Epithelial cell of prostate (primary cell): ENCODE measurements at places on chromosomes 16 and 17.

DNA sequence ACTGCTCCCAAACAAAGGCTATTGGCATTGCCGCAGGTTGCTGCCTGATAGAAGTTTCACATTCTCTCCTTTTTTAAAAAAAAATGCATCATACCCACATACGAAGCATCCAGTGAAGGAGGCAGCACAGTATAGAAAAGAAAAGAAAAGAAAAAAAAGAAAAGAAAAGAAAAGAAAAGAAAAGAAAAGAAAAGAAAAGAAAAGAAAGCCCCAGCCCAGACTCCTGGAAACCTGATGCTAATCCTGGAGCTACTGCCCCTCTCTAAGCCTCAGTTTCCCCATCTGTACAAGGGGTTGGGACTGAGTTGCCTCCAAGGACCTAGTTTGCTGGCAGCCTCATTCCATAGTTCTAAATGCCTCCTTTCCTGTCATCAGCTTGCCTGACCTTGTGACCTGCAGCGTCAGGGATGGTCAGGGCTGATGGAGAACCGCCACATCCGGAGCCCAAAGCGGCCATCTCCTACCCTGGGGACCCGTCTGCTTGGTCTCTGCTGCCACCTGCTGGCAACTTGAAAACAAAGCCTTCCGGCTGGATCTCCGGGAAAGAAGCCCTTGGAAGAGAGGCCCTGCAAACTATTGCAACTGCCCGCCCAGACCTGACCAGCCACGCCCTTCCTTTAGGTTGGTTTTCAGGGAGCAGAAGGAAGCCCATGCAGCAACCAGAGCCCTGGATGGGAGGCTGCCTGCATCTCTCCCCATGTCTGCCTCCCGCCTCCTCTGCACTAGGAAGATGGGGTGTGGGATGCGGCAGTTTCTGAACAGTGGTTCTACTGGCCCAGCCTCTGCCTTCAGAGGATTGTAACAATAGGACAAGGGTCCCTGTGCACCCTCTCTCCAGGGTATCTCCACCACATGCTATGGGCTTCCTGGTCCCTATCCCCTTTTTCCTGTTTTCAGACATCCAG lies 13.0 kb downstream of the AIPL1 start:
- DNase-seq, result no peak

DNA sequence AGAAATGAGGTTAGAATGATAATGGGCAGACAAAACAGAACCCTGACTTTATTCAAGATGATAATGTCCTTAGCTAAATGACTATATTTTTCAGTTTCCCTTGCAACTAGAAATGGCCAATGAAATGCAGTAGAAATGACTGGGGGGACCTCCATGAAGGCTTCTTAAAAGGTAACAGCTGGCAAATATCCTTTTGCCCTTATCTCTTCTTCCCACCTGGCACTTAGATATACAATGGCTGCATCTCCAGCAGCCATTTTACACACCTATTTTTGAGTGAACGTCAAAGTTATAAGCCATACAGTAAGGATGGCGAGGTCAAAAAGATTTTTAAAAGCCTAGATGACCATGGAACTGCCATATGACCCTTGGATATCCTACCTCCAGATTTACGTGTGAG lies 39.9 kb downstream of the USP32 start:
- no peak for DNase-seq

DNA sequence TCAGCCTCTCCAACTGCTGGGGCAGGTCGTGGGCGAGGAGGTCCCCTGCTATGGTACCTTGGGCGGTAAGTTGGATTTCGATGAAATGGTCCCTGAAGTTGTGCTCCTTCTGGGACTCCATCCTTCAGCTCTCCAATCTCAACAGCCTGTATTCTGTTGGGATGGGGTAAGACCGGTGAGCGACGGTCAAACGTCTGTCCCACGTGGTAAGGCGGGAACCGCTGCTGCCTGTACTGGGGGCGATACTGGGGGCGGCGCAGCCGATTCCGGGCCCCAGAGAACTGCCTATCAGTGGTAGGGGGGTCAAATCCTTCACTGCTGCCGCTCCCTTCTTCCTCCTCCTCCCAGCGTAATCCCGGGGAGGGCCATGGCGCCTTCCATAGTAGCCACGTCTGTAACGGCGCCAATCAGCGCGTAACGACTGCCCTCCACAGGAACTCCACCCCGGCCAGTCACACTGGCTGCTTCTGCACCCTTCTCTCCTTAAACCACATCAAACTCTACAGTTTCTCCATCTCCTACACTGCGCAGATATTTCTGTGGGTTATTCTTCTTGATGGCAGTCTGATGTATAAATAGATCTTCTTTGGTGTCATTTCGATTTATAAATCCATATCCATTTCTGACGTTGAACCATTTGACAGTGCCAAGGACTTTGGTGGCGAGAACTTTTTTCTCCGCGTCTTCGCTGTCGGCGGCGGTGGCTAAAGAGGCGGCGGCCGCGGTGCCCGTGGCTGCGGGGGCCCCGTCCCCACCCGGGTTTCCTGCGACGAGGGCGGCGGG lies 41.1 kb downstream of the AHSP start:
- no peak for DNase-seq

DNA sequence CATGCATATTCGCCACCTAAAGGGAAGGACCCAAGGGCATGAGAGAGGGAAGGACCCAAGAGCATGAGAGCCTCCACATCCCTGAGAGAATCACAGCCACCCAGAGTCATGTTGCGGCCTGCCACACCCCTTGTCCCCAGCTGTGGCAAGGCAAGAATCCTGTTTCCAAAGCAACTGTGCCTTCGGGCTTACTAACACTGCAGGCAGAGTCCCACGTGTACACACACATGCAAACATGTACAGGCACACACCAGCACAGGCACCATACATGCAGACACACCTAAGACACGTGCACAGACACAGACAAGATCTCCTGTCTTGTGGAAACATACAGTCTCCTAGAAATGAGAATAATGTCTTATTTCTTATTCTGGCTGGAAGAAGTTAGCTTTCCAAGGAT lies 92.4 kb upstream of the CDYL2 start:
- peak; percentile 26 for DNase-seq

DNA sequence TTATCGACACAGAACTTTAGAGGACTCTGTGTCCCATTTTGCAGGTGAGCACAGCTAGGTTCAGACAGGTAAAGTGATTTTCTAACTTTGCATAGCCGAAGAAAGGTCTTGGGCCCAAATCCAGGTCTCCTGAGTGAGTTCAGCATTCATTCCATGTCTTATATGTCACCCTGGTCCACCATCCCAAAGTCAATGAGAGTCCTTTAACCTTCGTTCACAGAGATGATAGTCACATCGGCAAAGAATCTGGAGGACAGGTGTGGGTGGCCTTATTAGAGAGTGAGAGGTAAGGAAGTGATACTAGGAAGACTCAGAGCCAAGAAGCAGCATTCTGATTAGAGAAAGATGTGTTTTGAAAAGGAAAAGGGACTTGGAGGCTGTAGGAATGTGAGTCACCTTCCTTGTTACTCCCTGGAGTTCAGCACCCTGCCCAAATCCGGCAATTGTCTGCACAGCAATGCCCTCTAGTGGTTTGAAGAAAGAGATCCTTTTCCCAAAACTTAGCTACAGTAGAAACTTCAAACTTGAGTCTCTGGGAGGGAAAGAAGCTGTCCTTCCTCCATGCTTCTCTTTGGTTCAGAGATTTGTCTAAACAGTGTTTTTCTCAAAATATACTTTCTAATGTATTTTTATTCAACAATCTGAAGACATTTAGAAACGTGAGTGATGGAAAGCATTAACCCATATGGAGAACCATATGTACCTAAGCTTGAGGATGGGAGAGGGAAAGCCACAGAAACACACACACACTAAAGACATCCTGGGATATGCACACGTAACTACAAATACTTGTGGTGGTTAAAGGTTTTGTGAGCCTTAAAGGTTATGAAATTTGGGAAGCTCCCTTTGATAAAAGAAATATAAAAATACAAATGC lies 96.4 kb upstream of the SHISA6 start:
- peak; percentile 31 for DNase-seq

- no peak for DNase-seq
Measured at GRCh38 chr17:300881-301280, 51.7 kb downstream of the RPH3AL start.

GRCh38 chr17:6749519-6749918 lies 6.3 kb upstream of the XAF1 start:
- DNase-seq, result no peak

GRCh38 chr17:42111265-42111636 lies 1.3 kb downstream of the DHX58 start:
- DNase-seq, result no peak

DNA sequence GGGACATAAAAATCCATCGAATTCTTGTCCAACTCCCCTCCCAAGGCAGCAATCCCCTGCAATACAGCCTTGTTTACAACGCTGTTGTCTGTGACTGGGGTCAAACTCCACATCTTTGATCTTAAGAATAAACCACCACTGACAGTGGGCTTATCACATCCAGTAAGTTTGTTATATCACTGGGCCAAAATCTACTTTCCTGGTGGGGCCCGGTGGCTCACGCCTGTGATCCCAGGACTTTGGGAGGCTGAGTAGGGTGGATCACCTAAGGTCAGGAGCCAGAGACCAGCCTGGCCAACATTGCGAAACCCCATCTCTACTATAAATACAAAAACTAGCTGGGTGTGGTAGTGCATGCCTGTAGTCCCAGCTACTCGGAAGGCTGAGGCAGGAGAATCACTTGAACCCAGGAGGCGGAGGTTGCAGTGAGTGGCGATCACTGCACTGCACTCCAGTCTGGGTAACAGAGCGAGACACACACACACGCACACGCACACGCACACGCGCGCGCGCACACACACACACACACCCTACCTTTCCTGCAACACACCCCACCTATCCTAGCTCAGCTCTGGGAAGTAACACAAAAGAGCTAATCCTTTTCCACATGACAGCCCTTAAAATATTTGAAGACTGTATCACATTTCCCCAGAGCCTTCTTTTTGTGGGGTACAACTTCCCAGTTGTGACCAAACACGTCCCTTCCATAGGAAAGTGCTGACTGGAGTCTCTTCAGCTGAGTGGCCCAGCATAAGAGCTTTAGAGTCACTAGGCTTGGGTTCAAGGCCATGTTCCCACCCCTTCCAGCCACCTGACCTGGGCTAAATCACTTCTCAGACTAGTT lies 20.9 kb upstream of the ABCC1 start:
- no peak for DNase-seq

DNA sequence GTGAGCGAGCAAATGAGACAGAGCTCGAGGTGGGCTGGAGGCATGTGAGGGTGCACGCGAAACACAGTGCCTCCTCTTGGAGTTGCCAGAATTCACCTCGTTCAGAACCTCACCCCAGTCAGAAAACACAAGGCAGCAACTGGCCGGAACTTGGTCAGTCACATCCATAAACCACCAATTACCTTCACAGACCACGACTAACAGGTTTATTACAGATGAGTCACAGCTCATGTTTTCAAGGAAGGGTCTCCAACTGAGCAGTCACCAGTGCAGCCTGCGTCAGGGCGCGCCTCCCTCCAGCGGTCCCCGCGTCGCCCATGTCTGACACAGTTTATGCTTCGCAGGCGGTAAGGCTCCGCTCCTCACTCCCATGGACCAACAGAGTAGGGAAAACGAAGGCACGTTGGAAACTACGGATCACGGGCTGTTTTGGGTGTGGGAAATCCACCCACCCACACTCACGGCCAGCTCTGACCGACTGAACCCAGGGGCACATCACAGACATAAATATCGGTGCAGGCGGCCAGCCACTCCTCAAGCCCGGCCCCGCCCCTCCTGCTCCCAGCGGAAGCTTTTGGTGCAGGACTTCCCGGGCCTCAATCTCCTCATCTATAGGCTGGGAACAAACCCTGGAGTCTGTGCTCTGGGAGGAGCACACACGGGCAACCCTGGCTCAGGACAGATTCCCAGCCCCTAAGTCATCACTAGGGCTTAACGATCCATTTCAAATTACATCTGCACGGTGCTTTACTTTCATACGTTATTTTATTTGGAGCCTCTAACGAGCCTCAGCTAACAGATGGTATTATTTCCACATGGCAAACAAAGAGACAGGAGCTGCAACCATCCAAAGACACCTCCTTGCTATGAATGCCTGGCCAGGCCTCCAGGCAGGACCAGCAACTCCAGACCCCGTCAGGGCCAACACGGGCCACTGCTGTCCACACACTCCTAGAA lies 126.3 kb downstream of the ZNF778 start:
- no peak for DNase-seq

GRCh38 chr17:81514739-81515529 lies 2.3 kb upstream of the ACTG1 start:
- no peak for DNase-seq

- peak; percentile 85 for DNase-seq
Measured at GRCh38 chr17:78338486-78339259, 21.2 kb downstream of the SOCS3 start.

DNA sequence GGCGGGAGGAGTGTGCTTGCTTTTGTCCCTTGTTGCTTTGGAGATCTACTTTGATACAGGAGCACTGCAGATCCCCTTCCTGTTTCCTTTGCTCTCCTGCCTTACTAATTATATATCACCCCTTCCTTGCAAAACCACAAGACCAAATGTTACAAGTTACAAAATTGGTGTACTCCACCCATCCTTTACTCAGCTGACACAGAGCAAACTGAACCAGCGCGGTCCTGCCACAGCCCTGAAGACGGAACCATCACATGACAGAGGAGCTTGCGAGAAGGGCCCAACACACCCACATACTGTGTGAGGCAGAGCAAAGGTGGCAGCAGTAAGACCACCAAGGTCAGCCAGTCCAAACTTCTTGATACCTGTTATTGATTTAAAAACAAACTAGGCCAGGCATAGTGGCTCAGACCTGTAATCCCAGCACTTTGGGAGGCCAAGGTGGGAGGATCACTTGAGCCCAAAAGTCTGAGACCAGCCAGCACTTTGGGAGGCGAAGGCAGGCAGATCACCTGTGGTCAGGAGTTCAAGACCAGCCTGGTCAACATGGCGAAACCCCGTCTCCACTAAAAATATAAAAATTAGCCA lies 33.2 kb downstream of the CYTH1 start:
- peak; percentile 62 for DNase-seq

DNA sequence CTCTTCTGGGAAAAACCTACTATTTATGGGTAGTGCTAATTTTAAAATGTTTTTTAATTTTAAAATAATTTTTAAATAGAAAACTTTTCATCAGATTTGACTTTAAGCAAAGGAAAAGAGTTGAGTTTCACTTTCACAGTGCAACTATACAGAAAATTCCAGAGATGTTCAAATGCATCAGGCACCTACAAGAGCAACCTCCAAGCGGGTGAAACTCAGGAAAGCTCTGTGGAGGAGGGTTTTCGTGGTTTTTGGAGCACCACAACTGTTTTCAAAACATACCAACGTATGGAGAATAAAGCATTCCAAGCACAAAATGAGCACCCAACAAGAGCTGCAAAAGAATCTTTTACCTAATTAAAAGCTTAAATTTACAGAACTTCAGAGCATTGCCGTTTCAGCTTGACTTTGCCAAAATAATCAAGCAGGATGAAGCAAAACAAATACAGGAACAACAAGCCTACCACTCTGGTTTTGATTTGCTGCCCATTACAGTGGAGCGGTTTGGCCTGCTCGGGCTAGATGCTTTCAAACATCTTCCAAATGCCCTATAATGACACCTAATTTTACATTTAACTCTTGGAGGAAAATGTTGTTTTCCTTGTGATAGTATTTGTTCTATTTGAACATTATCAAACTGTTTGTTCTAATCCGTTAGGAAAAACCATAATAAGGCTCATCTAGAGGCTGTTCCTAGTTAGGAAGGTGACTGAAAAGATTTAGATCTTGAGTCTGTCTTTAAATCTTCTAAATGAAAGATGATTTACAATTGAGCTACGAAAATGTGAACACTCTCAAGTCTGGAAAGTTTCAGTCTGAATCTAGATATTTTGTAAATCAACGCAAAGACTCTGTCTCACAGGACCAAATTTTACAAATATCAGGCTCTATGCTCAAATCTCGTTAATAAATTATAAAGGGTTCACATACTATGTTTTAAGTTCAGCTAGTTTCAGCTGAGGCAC lies 34.5 kb downstream of the NACA2 start:
- no peak for DNase-seq

- no peak for DNase-seq
Measured at GRCh38 chr17:73142872-73143381, 21.9 kb upstream of the SSTR2 start.
